Stimulated activated CD4-positive, alpha-beta T cell treated with anti-CD3 and anti-CD28 coated beads, Interleukin-12 subunit alpha, Interleukin-12 subunit beta, amount 100 ng/mL, for 24 hours (primary cell): ENCODE measurements at places on chromosomes 6 and 20.

DNA sequence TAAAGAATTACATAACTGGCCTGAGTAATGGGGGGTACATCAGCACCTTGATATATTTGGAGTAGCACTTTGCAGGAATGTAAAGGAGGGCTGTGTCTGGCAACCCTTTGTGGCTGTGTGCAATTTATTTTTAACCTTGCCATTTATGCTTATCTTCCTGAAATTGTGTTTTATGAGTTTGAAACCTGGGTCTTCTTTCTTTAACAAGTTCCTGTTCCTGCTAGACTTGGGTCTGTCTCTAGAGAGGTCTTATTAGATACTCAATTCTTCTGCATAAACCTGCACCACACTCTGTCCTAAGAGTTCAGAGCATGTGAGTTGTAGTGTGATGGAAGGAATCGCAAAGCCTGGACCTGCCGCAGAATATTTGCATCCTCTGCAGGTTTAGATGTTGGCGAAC is 181.0 kb downstream of the JARID2 start:
- DNase-seq, result no peak

- DNase-seq, result no peak
Measured at GRCh38 chr6:166486536-166486880, 100.0 kb downstream of the RAMACL start.

DNA sequence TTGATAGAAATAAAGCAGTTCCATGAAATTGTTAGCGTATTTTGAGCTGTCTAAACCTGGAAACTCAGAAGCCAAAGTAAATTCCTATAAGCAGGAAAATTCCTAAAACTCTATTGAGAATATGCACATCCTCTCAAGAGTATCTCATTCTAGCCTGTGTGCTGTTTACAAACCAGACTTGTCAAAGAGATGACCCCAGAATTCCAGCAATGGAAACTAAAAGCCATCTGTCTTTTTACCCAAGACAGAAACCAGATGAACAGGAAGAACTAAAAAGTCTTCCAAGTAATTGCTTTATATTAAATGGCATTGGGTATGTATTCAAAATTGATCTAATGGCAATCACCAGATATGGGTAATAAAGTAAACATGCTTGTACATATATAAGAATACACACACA is 92.6 kb downstream of the COL19A1 start:
- no peak for DNase-seq

GRCh38 chr20:21173485-21173884 is 47.6 kb downstream of the KIZ start:
- no peak for DNase-seq

- no peak for DNase-seq
Measured at GRCh38 chr6:101544286-101544685, 150.8 kb downstream of the GRIK2 start.
